ENCODE measurements at places on chromosomes 1 and 21. TPM values are rescaled to one million over a fixed set of nuclear protein-coding genes. Genes with fewer than 3 reads are reported as not detected.

C1orf87 gene
- total RNA-seq: under 0.01 TPM

FCGR3B gene
- total RNA-seq: not detected

DMRTA2 gene
- not detected for total RNA-seq

CFAP74 gene
- total RNA-seq: under 0.01 TPM

NUDT17 gene
- total RNA-seq: 4.1 TPM

CD48 gene
- not detected for total RNA-seq

PFDN2 gene
- 58.7 TPM for total RNA-seq

ATP1A4 gene
- total RNA-seq: not detected

All from mesangial cell (primary cell).